ENCODE measurements at places on chromosomes 4 and X.

DNA sequence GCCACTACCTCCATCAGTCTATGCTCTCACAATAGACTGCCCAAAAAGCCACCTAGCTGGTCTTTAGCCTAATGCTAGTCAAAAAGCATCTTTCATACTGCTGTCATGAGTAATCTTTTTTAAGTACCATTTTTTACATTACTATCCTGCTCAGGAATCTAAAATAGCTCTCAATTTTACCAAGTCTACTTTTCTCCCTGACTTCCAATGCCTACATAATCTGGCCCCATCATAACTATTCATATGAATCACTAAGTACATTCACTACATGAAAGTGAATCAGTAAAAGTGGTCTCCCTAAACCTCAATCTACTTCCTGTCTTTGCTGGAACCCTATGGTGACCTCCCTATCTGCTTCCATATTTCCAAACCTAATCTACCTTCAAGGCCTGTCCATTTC, 105.9 kb downstream of the THOC2 start:
- DNase-seq = no peak

DNA sequence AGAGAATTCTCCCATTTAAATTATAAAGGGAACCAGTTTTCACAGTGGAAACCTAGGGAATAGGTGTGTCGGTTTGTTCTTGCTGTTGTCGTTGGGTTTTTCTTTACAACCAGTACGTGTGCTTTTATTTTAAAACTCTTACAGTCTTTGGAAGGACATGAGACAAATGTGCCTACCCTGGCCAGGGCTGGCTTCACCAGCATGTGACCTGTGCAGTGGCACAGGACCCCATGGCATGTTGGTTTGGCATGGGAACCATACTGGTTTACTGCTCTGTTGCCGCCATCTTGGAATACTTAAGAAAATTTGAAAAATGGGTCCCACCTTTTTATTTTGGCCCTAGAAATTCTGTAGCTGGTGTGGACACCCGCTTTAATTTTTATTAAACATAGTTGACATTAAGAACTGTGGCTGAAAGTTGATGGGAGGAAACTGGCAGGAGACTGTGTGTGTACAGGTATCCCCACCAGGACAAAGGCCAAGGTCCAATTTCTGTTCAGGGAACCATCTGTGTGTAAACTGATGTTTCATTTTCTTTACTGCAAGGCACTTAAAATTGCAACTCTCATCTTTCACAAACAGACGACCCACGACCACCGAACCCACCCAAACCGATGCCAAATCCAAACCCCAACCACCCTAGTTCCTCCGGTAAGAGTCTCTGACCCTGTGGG, 28.8 kb downstream of the CD99 start:
- no peak for DNase-seq

DNA sequence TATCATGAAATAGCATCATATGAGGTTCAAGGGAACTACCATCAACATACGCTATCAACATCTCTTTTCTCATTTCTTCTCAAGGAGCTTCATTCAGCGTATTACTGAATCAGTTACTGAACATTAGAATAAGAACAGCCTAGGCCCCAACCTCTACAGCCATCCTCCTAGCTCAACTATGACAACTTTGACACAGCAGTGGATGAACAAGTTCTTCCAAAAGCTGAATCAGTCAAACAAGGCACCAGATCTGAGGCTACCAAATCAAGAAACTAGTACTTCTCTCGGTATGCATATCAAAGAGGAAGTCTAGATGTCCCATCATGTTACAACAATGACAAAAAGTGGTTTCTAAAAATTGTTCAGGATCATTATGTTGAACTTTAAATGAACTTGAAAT, 57.4 kb downstream of the GATB start:
- DNase-seq = no peak

DNA sequence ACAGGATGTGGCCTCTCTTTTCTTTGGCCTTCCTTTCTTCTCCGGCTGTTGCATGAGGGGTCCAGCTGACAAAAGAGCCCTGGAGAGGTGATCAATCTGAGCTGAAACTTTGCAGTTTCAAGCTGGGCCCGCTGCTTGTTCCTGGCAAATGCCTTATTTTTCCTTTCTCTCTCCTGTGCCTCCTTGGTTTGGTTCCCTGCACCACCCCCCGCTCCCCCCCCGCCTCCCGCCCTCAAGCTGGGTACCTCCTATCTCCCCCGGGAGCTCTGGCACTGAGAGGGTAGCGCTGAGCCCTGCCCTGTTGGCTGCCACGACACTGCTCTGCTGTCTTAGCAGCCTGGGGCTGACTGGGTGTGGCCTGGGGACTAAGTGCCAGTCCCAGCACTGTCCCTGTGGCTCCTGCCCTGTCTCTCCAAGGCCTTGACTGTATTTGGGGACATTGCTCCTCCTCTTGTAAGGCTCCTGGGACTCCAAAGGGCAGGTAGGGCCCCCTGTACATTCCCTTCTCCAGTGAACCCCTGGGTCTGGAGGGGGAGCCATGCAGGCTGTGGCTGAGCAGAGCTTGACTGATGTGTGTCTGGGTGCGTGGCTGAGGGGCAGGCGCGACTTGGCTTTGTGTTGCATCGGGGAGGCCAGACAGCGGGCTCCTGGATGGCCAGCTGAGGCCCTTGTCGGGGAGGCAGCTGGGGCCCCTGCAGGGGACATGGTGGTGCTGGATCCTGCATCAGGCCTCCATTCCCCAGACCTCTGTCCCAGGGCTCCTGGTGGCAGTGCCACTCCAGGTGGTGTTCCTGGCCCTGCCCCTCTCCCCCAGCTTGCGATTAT, 1.1 kb downstream of the PLXNA3 start:
- peak; percentile 70 for DNase-seq

GRCh38 chr4:137655302-137655701, 123.0 kb upstream of the PCDH18 start:
- DNase-seq = no peak

DNA sequence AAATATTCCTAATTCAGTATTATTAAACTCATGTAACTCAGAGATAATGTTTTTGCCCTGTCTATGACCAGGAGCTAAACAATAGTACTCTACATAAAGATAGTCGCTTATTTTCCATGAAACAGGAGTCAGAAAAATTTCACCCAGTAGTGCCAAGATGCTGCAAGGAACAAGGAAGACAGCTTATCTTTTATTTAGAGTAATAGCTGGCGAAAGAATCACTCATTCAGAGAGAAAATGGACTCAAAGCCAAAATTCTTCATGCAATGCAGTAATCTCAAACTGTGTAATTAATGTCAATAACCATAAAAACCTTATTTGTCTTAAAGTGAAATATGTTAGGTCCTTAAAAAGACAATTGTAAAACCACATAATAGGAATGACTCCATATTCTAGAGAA, 477.8 kb downstream of the ANKRD50 start:
- no peak for DNase-seq

GRCh38 chr4:144687466-144687865, 41.5 kb downstream of the HHIP start:
- DNase-seq = no peak

- DNase-seq = no peak
Measured at GRCh38 chrX:981791-982626, 230.4 kb downstream of the CRLF2 start.

DNA sequence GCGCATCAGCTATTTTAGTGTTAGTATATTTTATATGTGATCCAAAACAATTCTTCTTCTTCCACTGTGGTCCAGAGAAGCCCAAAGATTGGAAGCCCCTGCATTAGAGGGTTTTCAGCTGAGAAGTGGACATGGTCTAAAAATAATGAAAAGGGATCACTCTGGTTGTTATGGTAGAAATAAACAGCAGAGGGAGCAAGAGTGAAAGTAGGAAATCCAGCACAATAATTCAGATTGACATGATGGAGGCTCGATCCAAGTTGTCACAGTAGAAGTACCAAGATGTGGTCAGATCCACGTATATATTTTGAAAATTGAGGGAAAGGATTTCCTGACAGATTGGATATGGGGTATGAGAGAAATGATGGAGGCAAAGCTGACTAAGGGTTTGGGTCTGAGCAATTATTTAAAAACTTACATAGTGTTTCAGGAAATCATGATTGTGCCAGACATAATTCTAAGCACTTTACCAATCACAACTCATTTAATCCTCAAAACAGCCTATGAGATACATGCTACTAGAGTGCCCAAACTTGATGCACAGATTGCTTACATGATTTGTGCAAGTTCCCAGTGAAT, 17.0 kb upstream of the TMEM144 start:
- DNase-seq = peak; percentile 30

GRCh38 chrX:12229986-12230385, 91.7 kb downstream of the FRMPD4 start:
- no peak for DNase-seq

- DNase-seq = no peak
Measured at GRCh38 chrX:130025256-130025655, 42.8 kb downstream of the BCORL1 start.

GRCh38 chr4:146442801-146443200, 78.9 kb downstream of the SLC10A7 start:
- DNase-seq = no peak

DNA sequence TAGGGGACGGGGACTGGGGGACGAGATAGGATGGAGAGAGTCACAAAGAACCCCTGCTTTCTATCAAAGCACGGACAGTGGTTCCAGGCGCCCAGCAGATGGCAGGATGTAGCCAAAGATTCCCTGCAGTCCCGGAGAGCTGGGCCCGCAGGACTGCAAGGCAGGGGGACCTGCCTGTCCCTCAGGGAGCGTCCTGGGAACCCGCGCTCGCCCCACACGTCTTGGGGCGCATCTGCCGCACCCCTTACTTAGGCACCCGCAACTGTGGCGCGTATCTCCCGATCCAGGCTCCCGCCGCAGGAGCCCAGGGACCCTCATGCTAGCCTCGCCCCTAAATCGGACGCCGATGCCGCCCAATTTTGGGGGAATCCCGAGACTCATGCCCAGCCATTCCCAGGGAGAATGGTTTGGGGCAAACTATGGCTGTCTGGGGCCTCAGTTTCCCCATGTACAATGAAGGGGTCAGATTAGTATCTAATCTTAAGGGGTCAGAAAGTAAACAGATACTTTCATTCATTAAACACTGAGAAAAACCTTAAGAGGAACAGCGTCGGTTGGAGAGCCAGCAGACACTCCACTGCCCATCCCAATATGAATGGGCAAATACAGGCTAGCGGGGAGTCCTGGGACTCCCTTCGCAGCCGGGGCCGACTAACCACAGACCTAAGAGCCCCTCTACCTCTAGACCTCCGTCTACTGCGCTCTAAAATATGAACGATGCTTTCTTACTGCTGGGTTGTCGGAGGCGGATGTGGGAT, 581 bp upstream of the STK32B start:
- DNase-seq = peak; percentile 88

- peak; percentile 33 for DNase-seq
Measured at GRCh38 chr4:121656269-121656641, 40.5 kb downstream of the ANXA5 start.

- DNase-seq = no peak
Measured at GRCh38 chrX:20973038-20973437, 401.2 kb upstream of the CNKSR2 start.

- DNase-seq = peak; percentile 52
Measured at GRCh38 chr4:9845791-9846493, 64.5 kb downstream of the DRD5 start.

DNA sequence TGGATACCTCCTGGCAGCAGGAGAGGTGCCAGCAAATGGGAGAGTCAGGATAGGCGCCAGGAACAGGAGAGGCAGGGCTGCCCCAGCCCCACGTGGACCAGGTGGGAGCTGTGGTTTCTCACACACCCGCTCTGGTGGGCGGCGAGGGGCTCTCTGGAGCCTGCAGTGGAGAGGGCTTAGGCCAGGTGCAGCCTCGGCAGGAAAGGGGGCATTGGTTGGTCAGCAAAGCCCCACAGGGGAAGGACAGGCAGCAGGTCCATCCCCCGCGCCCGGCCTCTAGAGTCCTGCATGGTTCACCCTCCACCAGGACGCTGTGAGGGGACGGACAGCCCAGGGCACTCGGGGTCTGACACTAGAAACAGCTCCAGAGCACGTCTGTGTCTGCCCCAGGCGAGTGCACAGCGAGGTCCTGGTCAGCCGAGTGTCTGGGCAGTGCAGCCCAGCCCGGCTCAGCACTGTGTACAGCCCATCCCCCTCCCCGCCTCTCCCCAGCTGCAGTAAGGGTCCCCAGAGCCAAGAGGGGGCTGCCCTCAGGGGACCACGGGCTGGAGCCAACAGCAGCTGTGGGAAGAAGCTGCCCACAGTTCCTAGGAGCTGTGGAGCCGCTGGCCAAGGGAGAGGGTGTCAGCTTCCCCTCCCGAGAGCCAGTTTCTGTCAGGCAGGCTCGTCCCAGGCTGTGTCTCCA, 8.2 kb downstream of the ATP5ME start:
- DNase-seq = no peak

DNA sequence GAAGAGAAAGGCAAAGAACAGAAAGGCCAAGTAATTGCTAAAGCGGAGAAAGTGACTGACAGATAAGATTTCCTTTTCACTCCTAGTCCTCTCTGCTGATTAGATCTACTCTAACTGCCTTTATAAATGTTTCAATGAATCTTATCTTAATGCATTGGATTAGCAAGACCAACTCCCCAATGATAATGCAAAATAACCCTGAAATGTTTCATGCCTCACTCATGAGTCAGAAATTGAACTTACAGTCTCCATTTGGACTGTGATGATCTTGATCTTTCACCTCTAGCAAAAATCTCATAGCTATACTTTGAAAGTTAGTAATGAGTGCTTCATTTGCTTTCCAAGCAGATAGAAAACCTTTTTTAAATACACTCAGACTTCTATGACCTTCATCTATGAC, 26.5 kb downstream of the SLC10A7 start:
- no peak for DNase-seq

GRCh38 chr4:11537846-11538245, 109.2 kb upstream of the HS3ST1 start:
- no peak for DNase-seq

- DNase-seq = peak; percentile 68
Measured at GRCh38 chr4:21948347-21949072, at the start of gene KCNIP4. KCNIP4 (minus strand) TSS chr4:21948772.

DNA sequence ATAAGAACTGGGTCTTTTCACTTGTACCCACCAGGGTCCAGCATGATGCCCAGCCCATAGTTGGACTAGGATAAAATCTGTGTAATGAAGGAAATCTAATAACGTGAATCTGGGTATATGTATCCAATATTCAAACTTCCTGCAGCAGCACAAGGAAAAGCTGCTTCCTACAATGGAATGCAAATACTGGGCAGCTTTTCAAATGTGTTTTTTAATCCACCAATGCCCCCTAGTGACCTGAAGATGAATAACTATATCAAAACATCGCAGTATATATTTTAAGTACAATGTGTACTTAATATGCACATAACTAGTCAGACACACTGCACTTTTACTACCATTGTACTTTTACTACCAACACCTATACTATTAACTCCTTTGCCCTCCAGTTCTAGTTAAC, 5.3 kb downstream of the APOO start:
- peak; percentile 53 for DNase-seq

GRCh38 chr4:105550641-105551040, 1.8 kb upstream of the ARHGEF38 start:
- DNase-seq = no peak

GRCh38 chr4:147182041-147182440, 236.4 kb upstream of the TTC29 start:
- no peak for DNase-seq

- DNase-seq = peak; percentile 24
Measured at GRCh38 chr4:948936-949300, 16.7 kb downstream of the TMEM175 start.

DNA sequence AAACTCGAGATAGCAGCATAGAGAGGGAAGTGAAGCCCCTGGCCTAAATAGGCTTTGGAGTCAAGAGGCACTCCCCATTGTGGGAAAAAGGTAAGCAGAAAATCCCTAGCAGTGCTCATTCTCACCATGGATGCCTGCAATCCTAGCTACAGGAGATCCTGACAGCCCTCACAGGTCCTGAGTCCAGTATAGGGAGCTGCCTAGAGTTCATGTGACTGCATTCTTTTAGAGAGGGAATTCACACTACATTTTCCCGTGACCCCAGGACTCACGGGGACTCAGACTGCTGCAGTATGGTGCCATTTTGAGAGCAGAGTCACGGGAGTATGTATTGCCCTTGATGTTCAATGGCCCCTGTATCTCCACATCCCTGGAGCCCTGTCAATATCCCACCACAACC, 82.4 kb downstream of the MAGED1 start:
- no peak for DNase-seq

Measured in SK-N-SH (cell line).